ENCODE measurements at places on chromosomes 11 and 22.

- DNase-seq, result no peak
These were observed 155.2 kb upstream of the GRK3 start for GRCh38 chr22:25409240-25409639.

GRCh38 chr22:48434868-48435250 is 1392.8 kb downstream of the BRD1 start:
- DNase-seq, result no peak

- no peak for DNase-seq
These were observed 78.9 kb upstream of the PLET1 start for GRCh38 chr11:112339566-112339965.

DNA sequence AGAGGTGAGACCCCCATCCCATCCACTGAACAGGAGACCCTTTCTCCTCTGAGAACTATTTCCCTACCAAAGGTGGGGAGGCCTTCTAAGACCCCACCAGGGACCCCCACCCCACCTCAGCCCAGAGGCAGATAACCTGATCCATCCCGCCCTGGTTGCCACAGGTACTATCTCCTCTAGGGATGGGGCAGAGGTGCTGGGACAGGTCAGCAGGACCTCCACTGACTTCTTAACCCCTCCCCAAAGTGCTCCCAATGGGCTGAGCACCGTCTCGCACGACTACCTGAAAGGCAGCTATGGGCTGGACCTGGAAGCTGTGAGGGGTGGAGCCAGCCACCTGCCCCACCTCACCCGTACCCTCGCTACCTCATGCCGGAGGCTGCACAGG is 4.3 kb downstream of the INPPL1 start:
- DNase-seq, result no peak

GRCh38 chr22:41687901-41688364 is 734 bp downstream of the SNU13 start:
- no peak for DNase-seq

All from stimulated activated CD8-positive, alpha-beta memory T cell treated with anti-CD3 and anti-CD28 coated beads, Interleukin-7, amount 100 ng/mL, for 48 hours (primary cell).